ENCODE measurements at places on chromosomes 7 and 10.

DNA sequence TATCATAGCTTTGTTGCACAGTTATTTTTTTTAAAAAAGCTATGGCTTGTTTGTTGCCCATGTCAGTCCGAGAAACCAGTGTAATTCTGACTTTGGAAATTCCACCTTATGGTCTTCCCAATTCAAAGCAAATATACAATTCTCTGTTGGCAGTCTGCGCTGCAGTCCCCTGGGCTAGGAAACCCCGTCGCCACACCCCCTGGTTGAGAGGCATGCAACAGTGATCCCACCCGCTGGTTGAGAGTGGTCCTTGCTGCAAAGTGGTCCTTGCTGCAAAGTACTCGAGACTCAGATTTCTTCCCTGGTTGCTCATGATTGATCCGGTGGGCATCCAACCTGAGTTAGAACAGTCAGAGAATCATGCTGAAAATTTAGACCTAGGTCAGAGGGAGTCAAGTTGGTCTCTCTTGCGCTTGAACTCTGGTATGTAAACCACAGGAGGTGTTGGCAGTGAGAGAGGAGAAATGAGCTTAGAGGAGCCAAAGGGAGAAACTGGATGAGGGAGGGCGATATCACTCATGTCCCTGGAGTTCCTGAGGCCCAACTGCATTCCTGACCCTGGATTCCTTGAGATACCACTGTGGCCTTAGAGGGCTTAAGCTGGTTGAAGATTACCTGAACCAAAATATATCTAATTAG, 45.0 kb upstream of the STK17A start:
- DNase-seq, result no peak

GRCh38 chr10:123942114-123942861, 50.7 kb upstream of the CPXM2 start:
- DNase-seq, result no peak

- DNase-seq, result no peak
Observed at GRCh38 chr10:80136134-80136571, 3.6 kb downstream of the PLAC9 start.

DNA sequence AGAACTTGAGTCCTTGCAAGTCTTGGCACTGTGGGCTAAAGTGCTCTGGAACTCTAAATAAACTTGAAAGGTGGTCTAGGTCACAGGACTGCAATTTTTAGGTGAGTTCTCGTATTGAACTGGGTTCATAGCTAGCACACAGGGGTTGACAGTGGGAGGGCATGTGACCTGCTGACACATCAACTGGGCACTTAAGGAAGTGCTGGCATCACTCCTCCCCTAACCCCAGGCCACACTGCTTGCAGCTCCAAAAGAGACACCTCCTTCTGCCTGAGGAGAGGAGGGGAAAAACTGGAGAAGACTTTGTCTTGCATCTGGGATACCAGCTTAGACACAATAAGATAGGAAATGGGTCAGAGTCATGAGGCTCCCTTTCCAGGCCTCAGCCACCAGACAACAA, 38.0 kb upstream of the AASS start:
- no peak for DNase-seq

- no peak for DNase-seq
Observed at GRCh38 chr7:157979636-157980340, 607.8 kb downstream of the PTPRN2 start.

DNA sequence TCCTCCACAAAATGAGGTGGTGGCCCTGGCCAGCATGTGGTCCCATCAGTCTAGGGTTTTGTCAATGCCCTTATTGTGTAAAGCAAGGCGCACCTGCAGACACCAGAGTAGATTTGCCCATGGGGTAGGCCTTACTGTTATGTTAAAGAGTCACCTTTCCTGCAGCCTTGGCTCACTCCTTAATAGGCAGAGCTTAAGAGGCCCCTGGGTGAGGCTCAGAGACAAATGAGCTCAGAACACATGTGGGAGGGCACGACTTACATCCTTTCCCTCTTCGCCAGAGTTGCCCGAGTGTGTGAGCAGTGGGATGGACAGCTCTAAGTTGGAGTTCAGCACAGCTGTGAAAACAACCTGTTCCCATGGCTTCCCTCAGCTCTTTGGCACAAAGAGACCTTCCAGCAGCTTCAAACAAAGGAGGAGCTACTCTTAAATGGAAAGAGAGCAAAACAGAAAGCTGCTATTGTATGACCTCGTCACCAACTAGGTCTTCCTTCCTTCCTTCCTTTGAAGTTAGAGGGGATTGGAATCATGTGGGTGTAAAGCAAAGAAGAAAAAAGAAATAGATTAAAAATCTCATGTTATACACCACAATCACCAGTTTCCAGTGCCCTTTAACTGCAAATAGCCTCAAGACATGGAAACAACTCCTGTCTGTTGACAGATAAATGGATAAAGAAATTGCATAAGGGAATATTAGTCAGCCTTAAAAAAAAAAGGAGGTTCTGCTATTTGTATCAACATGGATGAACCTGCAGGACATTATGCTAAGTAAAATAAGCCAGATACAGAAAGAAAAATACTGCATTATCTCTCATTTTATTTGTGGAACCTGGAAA, 11.9 kb upstream of the XPNPEP1 start:
- DNase-seq, result no peak

DNA sequence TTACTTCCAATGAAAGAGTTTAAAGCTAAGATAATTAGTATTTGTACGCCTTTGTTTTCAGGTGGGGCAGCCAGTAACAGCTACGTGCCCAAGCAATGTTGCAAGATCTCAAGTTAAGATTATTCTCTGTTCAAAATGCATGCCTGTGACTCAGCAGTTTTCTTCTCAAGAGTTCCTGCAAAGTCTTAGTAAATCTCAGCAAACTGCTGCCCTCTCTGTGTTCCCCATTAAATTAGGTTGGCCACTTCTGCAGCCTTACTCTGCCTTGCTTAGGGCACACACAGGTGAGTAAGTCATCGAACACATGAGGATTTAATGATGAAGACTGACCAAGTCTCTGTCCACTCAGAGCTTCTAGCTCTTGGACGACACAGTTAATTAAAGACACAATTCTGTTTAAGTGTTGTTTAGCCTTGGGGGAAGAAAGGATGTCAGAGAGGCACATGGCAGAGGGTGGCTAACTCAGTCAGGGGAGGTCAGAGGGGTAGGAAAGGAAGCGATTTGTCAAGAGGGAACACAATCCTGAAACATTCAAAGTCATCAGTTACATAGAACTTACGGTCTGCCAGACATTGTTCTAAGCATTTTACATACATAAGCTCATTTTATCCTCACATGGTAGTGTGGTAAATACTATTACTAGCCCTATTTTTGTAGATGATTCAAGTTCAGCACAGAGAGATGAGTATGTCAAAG, 20.2 kb upstream of the SLC35G1 start:
- no peak for DNase-seq

DNA sequence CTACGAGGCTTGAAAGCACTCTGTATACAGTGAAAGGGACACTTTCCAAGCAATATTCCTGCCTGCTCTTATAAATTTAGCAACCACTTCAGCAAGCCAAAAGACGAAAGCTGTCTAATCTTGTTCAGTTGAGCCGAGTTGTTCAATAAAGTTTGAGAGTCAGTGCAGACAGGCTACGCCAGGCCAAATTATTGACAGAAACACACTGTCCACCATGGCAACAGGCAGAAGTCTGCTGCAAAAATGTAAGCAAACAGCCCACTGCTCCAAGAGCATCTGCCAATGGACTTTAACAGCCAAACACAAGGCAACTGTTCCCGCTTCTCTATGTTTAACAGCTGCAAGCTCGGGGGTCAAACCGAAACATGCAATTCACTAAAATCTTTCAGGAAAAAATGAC, 85.7 kb downstream of the GLI3 start:
- no peak for DNase-seq

- DNase-seq, result no peak
Observed at GRCh38 chr10:119349937-119350501, 142.6 kb downstream of the GRK5 start.

DNA sequence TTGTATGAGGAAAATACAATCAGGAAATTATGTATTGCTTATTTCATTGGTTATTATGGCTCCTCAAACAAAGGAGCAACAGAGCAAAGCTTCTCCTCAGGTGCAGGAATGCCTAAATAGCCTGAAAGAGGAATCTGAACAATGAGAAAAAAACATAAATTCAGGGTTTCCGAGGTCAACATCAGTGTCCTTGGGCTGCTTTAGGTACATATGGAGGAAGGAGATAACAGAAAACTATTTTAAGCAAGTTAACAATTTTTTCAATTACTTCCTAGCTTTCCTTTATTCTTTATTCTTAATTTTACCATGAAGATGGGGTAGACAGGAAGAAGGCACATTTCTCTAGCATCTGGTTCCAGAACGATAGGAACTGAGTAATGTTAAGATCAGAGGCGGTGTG, 14.0 kb downstream of the SLC16A9 start:
- no peak for DNase-seq

DNA sequence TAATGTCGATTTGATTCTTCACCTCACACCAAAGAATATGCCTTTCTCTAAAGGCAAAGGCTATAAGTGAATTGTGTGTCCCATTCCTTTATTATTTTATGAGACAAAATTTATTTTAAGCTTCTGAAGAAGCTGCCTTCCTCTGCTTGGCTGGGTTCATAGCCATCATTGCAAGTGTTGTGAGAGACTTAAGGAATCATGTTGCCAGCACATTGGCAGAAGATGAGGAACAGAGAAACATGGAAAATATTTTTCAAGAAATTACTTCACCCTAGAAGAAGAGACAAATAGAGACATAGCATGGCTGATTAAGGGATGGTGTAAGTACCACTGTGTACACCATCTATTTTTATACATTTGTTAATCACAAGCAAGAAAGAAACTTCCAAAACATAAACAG, 230.1 kb upstream of the SEMA3E start:
- DNase-seq, result no peak

- no peak for DNase-seq
Observed at GRCh38 chr7:27364344-27364758, 121.7 kb downstream of the EVX1 start.

DNA sequence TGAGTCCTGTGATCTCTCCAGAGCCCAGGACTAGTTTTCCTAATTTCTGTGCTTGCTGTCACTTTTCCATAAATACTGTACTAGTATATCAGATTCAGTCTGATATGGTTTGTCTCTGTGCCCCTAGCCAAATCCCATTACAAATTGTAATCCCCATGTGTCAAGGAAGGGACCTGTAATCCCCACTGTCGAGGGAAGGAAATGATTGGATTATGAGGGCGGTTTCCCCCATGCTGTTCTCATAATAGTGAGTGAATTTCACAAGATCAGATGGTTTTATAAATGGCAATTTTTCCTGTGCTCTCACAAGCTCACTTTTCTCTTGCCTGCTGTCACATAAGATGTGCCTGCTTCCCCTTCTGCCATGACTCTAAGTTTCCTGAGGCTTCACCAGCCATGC, 54.8 kb upstream of the IFRD1 start:
- no peak for DNase-seq

GRCh38 chr7:74069086-74069541, 14.5 kb upstream of the LIMK1 start:
- DNase-seq, result no peak

DNA sequence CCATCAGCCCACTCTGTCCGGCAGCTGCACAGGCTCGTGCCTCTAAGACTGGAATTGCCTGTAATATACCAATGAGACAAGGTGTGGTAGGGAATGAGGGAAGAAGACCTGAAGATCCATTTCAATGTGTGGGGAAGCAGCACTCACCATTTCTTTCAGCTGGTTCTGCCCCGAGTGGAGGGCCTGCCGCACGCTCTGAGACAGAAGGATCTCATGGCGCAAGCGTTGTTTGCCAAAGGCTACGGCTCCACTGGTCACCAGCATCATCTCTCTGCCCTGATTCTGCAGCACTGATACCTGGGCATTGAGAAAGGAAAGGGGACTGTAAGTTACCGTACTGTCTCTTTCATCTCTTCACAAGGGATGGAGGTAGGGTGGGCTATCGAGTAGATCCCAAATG, 19.4 kb downstream of the ALDH18A1 start:
- DNase-seq, result no peak

GRCh38 chr10:31678575-31679516, 249.8 kb downstream of the ARHGAP12 start:
- DNase-seq, result no peak

GRCh38 chr10:3828404-3829155, 43.6 kb upstream of the KLF6 start:
- DNase-seq, result no peak

DNA sequence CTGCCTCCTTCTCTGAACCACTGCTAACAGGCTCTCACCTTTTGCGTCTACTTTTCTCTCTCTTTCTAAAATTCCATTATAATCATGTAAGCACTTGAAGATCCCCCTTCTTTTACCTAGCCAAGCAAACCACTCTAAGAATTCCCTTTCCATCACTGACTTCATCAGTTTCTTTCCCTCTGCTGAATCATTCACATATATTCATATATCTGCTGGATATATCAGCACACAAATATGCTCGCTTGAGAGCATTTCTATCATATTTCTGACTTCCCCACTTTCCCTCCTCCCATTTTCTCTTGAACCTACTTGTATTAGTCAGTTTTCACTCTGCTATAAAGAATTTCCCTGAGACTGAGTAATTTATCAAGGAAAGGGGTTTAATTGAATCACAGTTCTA, 84.2 kb upstream of the LRRN3 start:
- no peak for DNase-seq

- DNase-seq, result no peak
Observed at GRCh38 chr7:79308192-79308591, 145.3 kb downstream of the MAGI2 start.

DNA sequence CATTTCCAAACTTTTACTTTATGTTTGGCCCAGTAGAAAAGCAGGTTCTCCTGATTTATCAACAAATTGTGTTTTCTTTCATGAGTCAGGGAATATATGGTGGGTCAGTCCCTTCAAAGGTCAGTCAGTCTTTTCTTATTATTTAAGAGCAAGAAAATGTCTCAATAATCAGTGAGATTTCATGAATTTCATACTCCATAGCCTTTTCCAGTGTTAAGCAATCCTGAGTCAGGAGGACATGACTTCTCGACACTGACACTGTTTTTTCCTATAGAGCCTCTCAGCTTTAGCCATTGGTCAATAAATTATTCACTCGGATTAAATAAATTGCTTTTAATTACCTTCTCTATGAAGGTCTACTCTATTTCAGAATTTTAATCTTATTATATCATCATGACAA, 334.5 kb downstream of the SORCS1 start:
- DNase-seq, result no peak

GRCh38 chr7:116138202-116138801, 72.0 kb upstream of the TES start:
- no peak for DNase-seq

GRCh38 chr7:79211724-79212123, 241.7 kb downstream of the MAGI2 start:
- DNase-seq, result no peak

GRCh38 chr10:83806717-83807116, 332.6 kb upstream of the GHITM start:
- no peak for DNase-seq

DNA sequence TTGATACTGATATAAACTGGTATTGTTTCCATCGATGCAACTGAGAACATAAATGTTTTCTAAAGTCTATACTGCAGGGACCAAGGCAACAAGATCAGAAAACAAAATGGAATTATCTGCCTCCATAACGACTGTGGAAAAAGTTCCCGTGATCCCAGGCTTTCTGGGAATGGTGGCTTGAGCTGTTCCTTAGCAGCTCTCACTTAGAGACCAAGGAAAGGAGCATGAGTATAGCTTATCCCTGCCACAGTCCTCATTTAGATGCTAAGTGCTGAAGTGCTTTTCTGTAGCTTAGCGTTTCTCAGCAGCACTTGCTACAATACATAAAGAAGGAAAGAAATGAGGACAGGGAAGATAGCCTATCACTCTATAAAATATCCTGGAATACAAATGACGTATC, 5.5 kb downstream of the WNT8B start:
- DNase-seq, result no peak

Data from SIG-M5 (cell line).